ENCODE measurements at places on chromosomes 4 and X.

DNA sequence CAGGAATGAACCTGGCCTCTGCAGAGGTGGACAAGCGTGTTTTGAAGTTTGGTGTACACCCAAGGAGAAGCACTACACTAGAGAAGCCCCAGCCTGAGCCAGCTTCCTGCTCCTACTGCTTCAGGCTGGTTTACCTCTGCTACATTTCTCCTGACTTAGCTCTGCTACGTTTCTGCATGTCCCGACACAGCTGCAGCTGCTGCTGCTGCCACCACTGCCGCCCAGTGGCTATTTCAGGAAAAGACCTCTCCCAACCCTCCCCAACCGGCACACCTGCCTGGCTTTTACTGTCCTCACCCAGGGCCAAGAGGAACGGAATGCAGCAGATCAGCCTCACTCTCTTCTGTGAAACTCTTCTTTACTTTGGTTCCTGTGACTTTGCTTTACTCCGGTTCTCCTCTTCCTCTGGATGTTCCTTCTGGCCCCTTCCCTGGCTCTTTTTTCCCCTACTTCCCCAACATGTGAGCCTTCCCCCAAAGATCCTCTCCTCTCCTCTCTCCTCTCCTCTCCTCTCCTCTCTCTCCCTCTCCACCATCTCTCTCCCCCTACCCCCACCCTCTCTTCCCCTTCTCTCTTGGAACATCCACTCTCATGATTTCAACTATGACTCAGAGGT lies 3.1 kb upstream of the P2RY4 start:
- DNase-seq: peak; percentile 62

GRCh38 chrX:16687514-16687913 lies 25.0 kb downstream of the CTPS2 start:
- DNase-seq: no peak

GRCh38 chrX:12582649-12583048 lies 208.6 kb upstream of the PRPS2 start:
- DNase-seq: no peak

DNA sequence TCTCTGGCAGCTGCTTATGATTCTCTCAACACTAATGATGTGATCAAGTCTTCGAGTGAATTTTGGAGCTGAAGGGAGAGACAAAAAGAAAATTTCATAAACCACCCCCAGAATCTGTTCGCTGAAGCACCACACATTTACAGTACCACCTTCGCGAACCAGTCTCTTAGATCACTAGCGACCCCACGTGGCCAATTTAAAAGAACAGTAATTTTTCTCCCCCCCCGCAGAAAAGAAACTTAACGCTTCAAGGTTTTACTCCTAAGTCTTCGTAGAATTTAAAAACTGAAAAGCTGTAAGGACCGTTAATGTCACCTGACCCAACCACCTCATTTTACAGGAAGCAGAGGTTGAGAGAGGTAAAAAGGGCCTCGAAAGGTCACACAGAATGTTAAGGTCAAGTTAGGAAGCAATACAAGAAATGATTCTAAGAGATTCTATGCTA lies 187.5 kb downstream of the QDPR start:
- DNase-seq: no peak

DNA sequence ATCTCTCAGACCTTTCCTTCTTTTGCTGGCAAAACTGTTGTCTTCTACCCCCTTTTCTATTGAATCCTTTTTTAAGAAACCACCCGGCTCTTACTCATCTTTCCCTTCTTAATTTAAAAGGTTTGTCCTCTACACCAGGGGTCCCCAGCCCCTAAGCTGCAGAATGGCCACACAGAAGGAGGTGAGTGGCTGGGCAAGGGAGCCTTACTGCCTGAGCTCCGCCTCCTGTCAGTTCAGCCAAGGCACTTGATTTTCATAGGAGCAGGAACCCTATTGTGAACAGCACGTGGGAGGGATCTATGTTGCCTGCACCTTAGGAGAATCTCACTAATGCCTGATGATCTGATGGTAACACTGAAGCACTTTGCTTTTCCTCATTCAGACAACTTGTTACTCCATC lies 726.3 kb upstream of the INTU start:
- DNase-seq: no peak

DNA sequence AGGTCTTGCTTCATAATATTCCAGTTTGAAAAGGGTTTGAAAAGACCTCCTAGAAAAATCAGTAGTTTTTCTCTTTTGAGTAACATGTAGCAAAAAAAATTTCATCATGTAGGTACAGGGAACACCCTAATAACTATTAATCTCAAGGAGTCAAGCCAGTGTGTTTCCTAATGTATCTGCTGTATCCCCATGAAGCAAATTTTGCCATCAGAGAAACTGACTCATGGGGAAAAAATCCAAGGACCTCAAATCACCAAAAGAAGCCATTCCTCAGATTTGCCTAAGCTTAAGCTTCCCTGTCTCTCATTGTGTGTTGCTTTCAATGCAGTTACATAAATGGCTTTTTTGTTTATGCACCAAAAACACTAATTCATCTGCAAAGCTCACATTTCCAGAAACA lies 29.7 kb downstream of the F9 start:
- DNase-seq: no peak

DNA sequence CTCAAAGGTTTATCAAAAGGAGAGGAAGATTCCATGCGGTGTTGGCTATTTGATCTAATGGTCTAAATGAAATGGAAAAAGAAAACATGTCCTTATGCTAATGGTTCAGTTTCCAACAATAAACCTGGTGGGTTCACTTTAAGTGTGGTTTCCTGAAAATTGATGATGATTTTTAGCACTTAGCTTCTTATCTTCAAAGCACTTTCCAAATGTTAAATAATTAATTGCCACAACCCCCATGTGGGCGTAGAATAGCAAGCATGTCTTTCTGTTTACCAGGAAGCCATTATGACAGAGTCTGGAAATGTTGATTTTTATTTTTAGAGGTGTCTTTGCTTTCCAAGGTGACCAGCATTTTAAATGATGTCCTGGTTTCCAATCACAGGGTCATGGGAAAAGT lies 134.8 kb upstream of the SLC4A4 start:
- DNase-seq: no peak

DNA sequence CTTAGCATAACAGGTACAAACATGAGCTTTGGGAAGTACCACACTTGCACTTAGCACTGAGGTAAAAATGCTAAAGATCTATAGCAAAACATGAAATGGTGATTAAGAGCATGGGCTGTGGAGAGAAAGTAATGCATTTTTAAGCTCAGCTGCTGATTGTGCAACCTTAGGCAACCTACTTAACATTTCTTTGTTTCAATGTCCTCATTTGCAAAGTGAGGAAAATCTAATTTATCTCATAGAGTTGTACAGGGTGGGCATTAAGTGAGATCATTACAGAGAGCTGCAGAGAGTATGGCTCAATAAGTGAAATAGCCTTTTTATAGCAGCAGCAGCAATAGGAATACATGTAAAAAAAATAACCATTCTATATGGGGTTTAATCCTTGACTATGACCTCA lies 87.0 kb downstream of the PAK3 start:
- no peak for DNase-seq

DNA sequence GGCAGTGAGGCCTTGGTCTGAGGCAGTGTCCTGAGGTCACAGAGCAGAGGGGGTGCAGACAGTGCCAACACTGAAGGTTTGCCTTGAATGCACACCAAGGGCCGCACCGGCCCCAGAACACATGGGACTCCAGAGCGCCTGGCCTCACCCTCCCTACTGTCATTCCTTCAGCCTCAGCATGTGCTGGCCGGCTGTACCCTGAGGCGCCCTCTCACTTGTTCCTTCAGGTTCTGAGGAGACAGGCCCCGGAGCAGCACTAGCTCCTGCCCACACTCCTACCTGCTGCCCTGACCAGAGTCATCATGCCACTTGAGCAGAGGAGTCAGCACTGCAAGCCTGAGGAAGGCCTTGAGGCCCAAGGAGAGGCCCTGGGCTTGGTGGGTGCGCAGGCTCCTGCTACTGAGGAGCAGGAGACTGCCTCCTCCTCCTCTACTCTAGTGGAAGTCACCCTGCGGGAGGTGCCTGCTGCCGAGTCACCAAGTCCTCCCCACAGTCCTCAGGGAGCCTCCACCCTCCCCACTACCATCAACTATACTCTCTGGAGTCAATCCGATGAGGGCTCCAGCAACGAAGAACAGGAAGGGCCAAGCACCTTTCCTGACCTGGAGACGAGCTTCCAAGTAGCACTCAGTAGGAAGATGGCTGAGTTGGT lies 2.4 kb downstream of the MAGEA12 start:
- DNase-seq: no peak

Measured in NCI-H345 (cell line).